ENCODE measurements at places on chromosomes 7 and 10.
A peak's percentile ranks its signal among the peaks of the same experiment; 100 is the strongest.

DNA sequence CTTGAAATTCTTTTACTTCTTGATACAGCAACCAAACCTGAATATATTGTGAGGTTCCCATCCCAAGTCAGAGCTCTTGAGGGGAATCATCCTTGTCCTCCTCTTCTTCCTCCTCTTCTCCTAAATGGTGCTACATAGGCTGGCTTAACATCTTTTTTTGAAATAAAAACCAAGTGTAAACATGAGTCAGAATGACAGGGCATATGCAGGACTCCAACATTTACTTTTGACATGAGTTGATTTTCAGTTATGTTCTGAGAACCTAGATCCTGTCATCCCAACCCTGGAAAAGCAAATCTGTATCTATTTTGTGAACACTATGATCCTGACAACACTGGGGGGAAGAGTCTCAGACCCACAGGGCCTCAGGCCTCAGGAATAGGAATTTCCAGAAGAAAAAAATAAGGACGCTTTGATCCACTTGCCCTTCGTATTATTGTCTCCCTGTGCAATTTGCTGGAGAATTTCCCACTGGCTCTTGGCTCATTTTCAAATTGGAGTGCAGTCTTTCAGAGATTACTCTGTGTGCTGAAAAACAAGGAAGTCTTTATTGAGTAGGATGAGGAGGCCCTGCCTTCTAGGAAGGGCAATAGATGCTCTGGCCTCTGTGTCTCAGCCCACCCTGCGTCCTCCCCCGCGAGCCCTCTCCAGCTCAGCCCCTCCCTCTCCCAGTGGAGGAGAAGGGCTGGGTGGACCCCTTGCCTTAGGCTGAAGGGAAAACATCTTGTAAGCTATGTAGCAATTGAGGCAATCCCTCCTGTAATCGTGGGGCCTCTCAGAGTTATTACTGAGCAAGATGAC, 121.6 kb downstream of the CREB5 start:
- DNase-seq = peak; percentile 43

DNA sequence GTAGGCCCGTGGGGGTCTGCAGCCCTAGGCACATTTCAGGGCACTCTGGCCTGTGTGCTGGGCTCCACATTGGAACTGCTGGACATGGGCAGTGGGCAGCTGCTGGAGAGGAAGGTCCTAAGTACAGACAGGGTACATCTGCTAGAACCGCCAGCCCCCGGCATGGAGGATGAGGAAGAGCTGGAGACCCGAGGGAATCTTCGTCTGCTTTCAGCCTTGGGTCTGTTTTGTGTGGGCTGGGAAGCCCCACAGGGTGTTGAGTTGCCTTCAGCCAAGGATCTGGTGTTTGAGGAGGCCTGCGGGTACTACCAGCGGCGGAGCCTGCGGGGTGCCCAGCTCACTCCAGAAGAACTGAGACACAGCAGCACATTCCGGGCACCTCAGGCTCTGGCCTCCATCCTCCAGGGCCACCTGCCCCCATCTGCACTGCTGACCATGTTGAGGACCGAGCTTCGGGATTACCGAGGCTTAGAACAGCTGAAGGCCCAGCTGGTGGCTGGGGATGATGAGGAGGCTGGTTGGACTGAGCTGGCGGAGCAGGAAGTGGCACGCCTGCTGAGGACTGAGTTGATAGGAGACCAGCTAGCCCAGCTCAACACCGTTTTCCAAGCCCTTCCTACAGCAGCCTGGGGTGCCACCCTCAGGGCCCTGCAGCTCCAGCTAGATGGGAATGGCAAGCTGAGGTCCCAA, 1.4 kb downstream of the HPS6 start:
- DNase-seq = no peak

GRCh38 chr7:142488036-142488633, 230.3 kb upstream of the PRSS58 start:
- DNase-seq = peak; percentile 36

GRCh38 chr7:69367780-69368179, 230.5 kb upstream of the AUTS2 start:
- no peak for DNase-seq
